Cortex of kidney (tissue), 1 donor: ENCODE measurements at places on chromosomes 7 and 10.

DNA sequence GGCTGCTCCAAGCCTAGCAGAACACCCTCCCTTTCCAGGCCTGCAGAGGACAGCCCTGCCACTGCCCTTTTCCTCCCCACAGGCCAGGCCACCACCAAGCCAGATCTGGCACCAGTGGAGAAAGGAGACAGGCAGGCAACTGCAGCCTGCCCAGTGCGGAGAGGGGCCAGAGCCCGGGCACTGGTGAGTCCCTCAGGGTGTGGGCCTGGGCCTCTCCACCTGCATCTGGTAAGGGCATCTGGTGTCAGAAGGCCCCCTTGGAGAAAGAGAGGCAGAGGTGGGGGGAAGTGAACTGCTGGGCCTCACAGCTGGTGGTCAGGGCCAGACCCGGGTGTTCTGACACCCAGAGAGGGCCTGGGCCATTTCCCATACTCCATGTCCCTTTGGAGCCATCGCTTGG is 27.9 kb downstream of the ZNF783 start:
- no peak for DNase-seq

GRCh38 chr7:34131371-34131770 is 226.0 kb downstream of the BMPER start:
- no peak for DNase-seq

GRCh38 chr7:40580776-40581175 is 446.0 kb downstream of the SUGCT start:
- DNase-seq = no peak

GRCh38 chr10:76738991-76739390 is 898.6 kb downstream of the KCNMA1 start:
- no peak for DNase-seq

GRCh38 chr7:100584683-100585510 is 1.0 kb downstream of the LRCH4 start:
- no peak for DNase-seq

- DNase-seq = no peak
Observed at GRCh38 chr10:1363446-1364121, 307.4 kb downstream of the WDR37 start.

DNA sequence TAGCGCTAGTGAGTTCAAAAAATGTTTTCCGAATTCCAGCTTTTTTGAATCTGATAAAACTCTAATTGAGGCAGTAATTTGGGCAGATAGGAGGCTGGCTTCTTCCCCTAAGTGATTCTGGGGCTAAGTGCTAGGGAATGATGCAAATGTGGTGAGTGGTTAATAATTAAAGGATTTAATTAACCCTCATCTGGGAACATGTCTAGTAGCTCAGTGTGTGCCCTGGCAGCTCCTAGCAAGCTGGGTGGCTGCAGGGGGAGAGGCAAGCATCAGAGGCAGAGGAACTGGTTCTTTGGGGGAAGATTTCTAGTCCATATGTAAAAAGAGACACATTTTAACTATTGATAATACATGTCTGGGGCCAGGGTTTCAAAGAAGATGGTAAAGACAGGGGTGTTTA is 354.5 kb downstream of the WDR11 start:
- no peak for DNase-seq

- DNase-seq = no peak
Observed at GRCh38 chr7:132077971-132078685, 498.1 kb downstream of the PLXNA4 start.

DNA sequence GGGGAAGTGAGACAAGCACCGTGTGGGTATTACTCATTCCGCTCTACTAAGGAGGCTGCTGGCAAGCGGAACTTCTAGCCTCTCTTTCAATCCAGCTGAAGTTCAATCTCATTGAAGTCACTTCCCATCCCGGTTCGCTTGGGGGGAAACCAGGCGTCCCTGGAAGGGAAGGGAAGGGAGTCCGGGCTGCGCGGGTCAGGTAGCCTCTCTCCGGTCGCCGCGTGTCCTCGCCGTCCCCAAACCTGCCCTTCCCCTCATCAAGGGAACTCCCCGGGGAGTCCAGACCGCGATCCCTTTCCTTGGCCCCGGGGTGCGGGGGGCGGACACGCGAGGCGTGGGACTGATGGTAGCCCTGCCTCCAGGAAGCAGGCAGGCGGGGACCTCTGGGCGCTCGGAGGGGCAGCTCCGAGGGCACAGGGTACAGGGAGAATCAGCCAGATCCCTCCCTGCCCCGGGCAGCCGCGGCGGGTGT is 598 bp upstream of the ZEB1 start:
- peak; percentile 33 for DNase-seq

- no peak for DNase-seq
Observed at GRCh38 chr7:121020989-121021969, 32.8 kb downstream of the CPED1 start.

DNA sequence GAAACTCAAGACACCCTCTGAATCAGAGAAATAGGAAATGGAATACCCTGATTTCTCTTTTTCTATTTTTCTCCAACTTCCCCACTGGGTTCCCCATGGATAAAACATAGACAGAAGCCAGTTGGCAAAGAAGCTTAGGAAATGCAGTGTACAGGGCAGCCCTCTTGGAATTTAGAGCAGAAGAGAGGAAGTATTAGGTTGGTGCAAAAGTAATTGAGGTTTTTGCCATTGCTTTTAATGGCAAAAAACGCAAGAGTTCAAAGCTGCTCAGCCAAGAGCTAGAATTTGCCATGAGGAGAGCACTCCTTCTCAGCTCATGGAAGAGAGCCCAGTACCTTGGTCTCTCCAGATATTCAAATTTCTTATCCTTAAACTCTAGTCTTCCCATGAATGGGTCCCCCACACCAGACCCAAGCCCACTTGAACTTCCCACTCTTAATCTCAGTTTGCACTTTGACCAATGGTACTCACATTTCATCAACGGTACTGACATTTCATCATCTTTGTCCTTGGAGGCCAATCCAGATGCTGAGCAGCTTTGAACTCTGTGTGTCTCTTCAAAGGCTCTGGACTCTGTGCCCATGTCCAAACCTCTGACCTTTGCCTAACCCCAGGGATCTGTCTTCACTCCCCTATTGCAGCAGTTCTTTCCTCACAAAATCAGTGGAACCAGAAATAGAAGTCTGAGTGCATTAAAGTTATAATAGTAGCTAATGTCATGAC is 73.2 kb upstream of the PPP1R3C start:
- no peak for DNase-seq

DNA sequence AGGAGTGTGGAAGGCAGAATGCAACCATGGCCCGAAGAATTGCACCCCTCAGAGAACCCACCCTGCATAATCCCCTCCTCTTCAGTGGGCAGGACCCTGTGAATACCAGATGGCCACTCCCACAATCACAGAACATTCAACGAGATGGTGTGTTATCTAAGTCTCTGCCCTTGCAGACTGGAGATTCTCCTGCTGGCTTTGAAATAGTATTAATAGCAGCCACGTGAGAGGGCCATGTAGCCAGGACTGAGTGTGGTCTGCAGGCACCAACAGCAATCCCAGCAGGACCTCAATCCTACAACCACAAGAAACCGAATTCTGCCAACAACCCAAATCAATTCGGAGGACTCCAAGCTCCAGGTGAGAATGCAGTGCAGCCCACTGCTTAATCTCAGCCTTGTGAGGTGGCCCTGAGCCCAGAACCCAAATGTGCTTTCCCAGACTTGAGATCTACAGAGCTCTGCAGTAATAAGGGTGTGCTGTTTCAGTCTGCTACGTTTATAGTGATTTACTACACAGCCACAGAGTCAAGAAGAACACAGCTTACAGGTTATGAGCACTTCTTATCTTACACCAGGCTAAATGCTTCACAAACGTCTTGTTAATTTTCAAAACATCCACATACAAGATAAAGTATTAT is 72.1 kb downstream of the VOPP1 start:
- no peak for DNase-seq

DNA sequence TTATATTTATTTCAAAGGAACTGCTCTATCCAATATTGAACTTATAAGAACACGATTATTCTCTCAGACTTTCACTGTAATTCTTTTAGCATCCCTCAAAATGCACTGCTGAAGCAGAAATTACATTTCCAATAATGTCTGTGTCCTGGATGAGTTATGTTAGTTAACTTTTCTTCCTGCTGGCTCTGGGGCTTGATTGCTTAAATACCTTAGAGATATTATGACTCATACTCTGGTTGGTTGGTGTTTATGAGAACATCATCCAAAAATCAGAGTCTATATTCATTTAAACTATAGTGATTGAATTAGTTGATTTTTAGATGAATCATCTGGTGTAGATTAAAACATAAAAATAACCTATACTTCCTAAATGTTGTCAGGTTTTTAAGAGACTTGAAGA is 246.3 kb upstream of the VWC2 start:
- DNase-seq = no peak

- DNase-seq = no peak
Observed at GRCh38 chr10:10987111-10987510, 30.6 kb upstream of the CELF2 start.

- no peak for DNase-seq
Observed at GRCh38 chr10:25441270-25441669, 266.5 kb downstream of the GPR158 start.

- DNase-seq = no peak
Observed at GRCh38 chr10:70715853-70716795, 43.8 kb downstream of the ADAMTS14 start.

GRCh38 chr7:121278120-121279021 is 50.4 kb upstream of the WNT16 start:
- DNase-seq = no peak

DNA sequence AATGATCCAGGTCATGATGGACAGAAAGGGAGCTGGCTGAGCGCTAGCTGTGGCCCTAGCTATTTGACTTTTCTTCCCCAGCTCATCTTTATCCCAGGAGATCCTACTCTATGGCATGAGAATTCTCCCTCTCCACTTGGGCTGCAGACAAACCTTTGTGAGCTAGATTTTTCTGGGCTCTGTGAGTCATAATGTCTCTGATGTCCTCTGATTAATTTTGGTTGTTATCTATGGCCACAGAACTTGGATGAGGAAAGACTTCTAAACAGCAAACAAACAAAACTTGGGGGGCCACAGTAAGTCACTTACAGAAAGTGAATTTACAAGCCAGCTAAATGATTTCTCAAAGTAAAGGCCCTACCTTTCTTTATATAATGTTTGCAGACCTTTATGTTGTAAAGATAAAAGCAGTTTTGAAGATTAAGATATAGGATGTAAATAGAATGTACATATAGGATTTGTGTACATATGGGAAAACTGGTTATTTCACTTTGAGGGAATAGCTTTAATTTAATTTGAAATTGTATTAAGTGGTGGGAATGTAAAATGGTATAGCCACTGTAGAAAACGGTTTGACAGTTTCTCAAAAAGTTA is 10.4 kb downstream of the ABLIM1 start:
- no peak for DNase-seq

DNA sequence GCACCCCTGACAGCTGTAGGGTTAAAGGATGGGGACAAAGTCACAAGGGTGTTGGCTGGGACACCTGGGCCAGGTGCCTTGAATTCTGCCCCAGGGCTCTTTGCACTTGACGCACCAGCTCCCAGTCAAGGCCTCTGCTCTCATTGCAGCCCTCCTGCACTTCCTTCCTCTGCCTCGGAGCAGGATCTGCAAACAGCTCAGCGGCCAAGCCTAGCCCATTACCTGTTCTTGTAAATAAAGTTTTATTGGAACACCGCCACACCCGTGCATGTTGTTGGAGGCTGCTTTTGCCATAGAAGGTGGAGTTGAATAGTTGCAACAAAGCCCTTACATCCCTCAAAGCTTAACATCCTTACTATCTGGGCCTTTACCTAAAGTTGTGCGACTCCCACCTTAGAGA is 483.8 kb upstream of the FOXK1 start:
- no peak for DNase-seq

- DNase-seq = no peak
Observed at GRCh38 chr7:112162784-112163506, 43.3 kb downstream of the DOCK4 start.

GRCh38 chr7:101615446-101615845 is 13.7 kb downstream of the MYL10 start:
- DNase-seq = no peak

- DNase-seq = no peak
Observed at GRCh38 chr7:134842062-134842461, 62.6 kb downstream of the CALD1 start.

DNA sequence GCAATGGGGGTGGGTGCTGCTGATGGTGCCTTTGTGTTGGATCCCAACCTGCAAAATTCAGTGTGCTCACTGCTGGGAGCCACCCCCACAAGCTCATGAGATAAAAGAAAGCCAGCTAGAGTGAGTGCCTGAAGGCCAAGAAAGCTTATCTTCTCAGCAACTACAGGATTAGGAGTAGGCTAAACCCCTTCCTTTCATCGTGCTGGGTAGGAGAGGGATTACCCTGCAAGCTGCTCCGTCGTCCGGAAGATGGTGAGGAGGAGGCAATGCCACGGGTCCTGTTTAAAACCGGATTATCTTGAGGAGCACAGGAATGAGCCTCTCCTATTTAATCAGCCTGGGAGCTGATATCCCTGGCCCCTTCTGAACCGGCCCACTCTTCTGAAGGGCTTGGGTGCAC is 258.0 kb downstream of the GALNT17 start:
- no peak for DNase-seq

GRCh38 chr7:44999245-45000092 is 532 bp upstream of the CCM2 start:
- peak; percentile 39 for DNase-seq

DNA sequence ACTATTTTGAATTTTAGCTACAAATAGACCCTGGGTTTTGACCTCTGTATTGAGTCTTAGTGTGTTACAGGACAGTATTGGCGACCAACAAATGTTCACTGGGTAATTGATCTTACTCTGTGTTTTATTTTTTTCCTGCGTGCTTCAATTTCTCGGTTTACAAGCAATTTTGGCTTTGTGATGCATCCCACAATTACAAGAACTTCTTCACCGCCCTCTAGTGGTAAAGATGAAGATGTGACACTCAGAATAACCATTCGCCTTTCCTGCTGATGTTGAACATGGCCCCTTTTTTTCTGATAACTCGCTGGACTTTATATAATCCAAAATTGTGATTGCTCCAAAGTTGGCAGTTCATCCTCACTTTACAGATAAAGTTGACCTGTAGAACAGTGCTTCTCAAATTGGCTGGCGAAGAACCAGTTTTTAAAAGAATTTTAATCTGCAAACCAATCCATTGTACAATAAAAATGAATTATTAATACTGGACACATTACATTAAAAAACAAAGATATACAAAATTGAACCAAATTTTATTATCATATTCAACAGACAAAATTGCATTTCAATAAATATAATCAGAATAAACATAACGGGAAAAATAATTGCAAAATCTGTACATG is 20.2 kb upstream of the SMC3 start:
- DNase-seq = no peak

GRCh38 chr10:72107325-72108003 is 19.1 kb upstream of the SPOCK2 start:
- no peak for DNase-seq

GRCh38 chr10:51932530-51932929 is 233.1 kb upstream of the CSTF2T start:
- DNase-seq = no peak
